ENCODE measurements at places on chromosomes 1 and 21.
A peak's percentile ranks its signal among the peaks of the same experiment; 100 is the strongest.

GRCh38 chr1:109241841-109242345 is 7.4 kb upstream of the CELSR2 start:
- DNase-seq: no peak

DNA sequence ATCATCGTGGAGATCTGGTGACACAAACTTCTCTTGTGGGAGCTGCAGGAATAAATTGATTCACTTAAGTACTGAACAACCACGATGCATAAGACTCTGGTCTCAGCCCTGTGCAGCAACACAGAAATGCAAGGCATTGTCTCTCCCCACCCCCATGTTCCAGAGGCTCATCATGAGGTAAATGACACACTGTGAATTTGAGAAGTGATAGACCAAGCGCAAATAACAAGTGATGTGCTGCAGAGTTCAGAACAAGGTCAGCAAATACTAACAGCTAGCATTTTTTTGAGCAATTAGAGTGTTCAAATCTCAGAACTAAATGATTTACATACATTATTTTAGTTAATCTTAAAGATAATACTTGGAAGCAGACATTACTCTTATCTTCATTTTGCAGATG is 223.7 kb downstream of the SEC16B start:
- DNase-seq: no peak

GRCh38 chr1:23286401-23286800 is 57.7 kb downstream of the HNRNPR start:
- DNase-seq: no peak

DNA sequence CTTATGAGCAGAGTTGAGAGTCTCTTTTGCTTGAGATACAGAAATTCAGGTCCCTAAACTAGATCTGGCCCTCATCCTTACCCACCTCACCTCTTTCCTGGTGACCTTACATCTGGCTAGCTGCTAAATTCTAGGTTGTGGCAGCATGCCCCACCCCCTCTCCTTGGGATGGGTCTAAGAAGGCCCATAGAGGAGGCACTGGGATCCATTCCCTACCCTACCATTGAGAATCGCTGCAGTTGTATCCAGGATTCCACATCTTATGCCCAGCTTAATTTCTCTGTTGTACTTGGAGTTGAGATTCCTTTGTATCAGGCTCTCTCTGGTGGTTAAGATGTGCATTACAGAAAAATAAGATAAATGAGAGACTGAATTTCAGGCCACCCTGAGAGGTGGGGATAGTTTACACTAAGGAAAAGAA is 9.5 kb upstream of the TMEM39B start:
- DNase-seq: no peak

DNA sequence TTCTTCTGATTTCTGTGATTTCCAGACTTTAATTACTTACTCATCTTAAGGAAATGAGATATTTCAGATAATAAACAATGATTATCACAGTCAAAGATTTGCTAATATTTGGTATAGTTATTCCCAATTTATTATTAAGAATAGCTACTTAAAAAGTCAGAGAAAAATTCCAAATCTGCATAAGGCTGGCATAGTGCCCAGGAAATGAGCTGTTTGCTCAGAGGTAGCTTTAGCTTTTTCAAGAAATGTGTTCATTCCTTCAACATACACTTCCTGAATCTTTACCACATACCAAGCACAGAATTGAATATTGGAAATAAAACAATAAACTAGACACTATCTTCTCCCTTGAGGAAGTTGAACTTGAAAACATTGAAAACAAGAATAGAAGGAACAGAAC is 44.3 kb upstream of the KCNK1 start:
- no peak for DNase-seq

DNA sequence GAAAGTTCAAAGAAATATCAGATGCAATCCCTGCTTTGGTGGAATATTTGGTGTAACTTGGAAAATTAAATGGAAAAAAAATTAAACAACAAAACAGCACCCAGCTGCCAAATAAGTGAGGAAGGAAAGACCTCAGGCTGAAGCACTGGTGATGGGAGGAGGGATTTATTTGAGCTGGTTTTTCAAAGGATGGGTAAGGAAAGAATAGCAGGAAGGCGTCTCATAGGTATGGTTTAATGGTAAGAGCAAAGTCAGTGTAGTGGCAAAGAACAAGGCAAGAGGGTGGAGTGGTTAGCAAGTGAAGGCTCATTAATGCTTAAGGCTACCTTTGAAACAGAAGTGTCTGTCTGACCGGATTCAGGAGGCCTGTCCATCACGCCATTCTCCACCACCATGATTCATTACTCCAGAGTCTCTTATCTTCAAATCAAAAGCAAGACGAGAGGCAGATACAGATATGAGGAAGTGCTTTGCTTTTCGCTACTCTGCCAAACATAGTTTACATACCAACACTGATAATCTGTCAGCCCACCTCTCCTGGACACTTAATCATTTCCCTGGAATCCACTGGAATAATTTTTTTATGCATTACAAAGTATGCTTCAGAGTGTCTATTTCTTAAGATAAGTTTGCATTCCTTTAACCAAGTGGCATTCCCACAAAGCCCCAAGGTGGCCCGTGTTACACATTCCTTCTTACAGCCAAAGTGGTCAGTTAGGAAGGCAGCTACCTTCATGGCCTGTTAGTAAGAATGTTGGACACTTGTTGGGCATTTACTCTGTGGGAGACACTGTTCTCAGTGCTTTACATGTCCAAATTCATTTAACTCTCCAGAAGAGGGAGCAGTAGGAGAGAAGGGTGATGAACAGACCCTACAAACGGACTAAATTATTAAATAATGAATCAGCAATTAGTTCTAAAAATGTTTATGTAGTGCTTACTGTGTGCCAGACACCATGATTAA is 146.6 kb downstream of the ROR1 start:
- DNase-seq: no peak

DNA sequence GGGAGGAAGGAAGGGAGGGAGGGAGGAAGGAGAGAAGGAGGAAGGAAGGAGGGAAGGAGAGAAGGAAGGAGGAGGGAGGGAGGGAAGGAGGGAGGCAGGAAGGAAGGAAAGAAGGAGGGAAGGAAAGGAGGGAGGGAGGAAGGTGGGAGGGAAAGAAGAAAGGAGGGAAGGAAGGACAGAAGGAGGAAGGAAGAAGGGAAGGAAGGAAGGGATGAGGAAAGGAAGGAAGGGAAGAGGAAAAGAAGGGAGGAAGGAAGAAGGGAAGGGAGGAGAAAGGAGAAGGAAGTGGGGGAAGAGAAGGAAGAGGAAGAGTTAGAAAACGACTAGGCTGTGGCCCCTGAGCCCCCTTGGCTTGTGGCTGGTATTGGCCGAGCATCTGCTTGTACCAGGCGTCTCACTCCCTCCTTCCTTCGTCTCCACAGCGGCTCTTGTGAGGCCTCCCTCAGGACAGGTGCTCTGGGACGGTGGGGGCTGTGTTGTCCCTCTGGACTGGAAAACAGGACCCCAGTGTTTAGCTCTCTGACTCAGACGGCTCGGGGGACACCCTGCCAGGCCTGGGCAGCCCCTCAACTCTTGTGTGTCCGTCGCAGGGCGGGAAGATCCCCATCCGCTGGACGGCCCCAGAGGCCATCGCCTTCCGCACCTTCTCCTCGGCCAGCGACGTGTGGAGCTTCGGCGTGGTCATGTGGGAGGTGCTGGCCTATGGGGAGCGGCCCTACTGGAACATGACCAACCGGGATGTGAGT is 36.2 kb upstream of the C1QA start:
- DNase-seq: no peak

DNA sequence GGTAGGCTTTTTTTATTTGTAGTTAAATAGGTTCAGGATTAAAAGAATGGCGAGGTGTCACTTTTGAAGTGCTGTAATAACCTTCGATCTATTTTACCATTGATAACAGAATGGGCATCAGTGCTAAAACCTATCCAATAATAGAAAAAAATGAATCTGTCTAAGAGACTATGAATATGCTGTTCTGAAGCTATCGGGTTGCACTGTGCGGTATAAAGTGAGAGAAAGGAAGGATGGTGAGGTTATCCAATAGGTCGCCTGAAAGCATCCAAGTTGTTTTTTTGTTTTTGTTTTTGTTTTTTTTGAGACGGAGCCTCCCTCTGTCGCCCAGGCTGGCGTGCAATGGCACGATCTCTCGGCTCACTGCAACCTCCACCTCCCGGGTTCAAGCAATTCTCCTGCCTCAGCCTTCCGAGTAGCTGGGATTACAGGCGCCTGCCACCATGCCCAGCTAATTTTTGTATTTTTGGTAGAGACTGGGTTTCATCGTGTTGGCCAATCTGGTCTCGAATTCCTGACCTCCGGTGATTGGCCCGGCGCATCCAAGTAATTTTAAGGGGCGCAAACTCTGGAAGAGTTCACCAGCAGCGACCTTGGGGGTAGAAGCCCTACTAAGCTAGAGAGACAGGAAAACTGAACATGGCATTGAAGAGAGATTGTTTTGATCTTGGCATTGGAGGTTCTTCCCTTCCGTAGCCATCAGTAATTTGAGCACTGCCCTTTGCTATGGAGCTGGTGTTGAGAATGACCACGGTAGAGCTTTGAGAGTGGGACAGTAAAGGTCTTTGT is 8.7 kb upstream of the MDM4 start:
- DNase-seq: peak; percentile 48

GRCh38 chr1:224874775-224875174 is 54.7 kb upstream of the DNAH14 start:
- DNase-seq: no peak

DNA sequence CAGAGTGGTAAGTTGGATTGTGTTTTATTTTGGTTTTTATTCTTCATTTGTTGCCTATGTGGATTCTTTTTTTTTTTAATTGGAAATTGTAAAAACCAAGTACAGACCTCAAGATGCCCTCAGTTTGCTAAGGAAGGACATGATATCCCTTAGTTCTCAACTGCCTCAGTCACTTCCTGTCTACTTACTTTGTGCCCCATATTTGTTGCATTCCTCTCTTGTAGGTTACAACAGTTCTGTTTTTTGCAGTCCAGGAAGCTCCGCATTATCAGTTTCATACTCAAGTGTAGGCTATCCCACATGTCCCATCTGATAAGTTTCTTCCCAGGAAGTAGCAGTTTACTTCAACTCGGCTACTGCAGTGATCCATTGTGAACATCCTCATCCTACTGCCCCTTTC is 82.0 kb downstream of the RPAP2 start:
- DNase-seq: no peak

DNA sequence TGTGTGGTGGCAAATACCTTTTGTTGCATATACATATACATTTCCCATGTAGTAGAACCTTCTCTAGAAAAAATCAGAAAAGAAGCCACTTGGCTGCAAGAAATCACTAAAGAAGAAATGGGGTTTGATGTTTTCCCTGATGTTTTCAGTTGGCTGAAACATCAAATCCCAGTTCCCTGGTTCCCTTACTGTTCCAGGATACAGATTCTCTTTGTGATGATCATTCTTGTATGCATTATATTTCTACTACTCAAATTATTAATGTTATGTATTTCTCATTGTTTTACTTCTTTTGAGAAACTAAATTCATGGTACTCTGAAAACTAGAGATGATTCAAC is 7.6 kb downstream of the RNU1-2 start:
- DNase-seq: no peak

DNA sequence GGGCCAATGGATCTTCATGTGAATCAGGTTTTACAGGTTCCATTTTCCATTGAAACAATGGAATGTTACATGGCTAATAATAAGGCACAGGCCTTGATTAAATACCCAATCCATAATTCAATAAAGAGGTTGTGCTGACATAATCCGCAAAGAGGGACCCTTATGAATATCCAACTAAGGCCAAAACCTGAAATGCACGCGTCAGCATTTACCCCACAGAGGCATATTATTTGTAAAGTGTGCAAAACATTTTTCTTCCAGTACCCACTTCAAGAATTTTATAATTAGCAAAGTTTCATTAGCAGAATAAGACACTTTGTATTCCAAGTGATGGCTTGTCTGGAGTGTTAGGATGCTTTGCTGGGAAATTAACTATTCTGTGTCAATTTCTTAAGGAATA is 220.6 kb upstream of the C8B start:
- DNase-seq: no peak

- no peak for DNase-seq
Observed at GRCh38 chr1:5688081-5689077, 303.8 kb downstream of the NPHP4 start.

DNA sequence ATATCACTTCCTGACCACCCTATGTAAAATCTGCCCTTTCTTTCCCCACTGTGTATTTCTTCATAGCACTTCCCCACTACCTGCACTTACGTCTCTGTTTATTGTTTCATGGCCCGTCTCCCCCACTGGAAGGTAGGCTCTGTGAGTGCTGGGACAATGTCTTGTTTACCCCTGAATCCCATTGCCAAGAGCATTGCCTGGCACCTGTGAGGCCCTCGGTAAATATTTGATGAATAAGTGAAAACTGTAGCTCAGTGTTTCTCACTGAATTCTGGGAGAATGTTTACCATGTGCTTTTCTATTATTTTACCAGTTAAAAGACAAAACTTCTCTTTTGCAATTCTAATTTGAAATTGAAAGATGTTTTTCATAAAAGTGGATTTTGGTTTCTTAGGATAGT is 11.8 kb downstream of the NFASC start:
- DNase-seq: no peak

- DNase-seq: no peak
Observed at GRCh38 chr1:62390071-62390470, 46.8 kb upstream of the USP1 start.

- no peak for DNase-seq
Observed at GRCh38 chr1:9589719-9590157, 1.0 kb downstream of the TMEM201 start.

GRCh38 chr1:174265282-174265681 is 106.0 kb downstream of the RABGAP1L start:
- no peak for DNase-seq

GRCh38 chr1:54928327-54928726 is 41.3 kb upstream of the DHCR24 start:
- DNase-seq: no peak

DNA sequence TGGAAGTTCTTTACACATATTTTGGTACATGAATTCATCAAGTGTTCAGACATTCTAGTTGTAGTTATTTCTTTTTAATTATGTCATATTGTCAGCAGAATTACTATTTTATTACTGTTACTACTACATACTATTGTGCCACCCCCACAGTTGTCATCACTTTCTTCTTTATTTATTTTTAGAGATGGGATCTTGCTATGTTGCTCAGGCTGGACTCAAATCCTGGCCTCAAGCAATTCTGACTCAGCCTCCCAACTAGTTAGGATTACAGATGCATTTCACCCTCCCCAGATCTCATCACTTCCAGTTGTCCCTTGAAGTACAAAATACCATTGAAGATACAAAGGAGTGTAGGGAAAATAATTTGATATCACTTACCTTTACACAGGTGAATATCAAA is 258.0 kb downstream of the KCTD3 start:
- no peak for DNase-seq

DNA sequence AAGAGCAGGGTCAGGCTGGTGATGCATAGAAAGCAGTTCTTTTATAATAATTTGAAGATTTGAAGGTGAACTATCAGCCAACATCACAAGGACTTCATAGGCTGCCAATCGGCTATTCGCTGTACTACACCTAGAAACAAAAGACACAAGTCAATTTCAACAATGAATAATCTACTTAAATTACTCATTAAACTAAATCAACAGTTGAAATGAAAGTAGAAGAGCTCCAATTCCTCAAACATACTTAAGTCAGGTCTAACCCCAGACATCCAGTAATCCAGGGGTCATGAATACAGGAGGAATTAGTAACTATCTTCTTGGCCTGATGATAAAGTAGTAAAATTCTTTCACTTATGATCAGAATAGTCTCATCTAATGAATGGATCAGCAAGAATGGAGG is 64.5 kb downstream of the PCSK9 start:
- DNase-seq: no peak

- DNase-seq: no peak
Observed at GRCh38 chr1:187956975-187957374, 1128.2 kb downstream of the PLA2G4A start.

GRCh38 chr1:87103074-87103473 is 188.6 kb downstream of the HS2ST1 start:
- DNase-seq: no peak

Data from neuronal stem cell (in vitro differentiated cells).